ENCODE measurements at places on chromosomes 4 and X.

DNA sequence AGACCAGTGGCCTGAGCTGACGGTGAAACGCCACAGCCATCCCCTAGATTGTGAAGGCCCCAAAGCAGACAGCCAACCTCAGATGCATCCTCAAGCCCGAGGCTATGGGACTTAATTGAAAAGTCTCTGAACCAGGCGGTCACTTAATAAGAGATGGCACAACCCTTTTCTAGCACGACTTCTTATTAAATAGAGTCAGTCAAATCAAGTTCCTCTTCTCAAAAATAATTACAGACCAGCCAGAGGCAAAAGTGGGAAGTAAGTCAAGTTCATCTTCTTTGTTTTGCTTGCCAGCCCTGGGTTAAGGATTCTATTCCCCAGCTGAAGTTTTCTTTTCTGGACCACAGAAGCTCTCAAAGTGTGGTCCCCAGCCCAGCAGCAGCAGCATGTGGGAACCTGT is 9.7 kb upstream of the SH3KBP1 start:
- no peak for DNase-seq

- DNase-seq: no peak
Observed at GRCh38 chrX:14915596-14915995, 42.4 kb downstream of the MOSPD2 start.

DNA sequence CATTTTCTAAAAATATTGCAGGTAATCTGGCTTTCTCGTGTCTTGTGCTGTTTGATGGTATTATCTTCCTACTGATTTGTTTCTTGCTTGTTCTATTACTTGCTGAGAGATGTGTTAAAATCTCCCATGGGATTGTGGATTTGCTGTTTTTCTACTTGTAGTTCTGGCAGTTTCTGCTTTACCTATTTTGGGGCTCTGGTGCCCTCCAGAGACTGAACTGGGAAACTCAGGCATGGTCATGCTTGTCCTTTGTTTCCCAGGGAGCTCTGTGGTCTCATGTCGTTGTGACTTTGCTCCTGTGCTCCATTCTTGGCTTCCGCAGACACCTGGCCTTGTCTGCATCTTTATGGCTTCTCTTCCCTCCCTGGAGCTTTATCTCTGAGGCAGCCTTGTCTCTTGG is 39.5 kb downstream of the NSD2 start:
- DNase-seq: no peak

DNA sequence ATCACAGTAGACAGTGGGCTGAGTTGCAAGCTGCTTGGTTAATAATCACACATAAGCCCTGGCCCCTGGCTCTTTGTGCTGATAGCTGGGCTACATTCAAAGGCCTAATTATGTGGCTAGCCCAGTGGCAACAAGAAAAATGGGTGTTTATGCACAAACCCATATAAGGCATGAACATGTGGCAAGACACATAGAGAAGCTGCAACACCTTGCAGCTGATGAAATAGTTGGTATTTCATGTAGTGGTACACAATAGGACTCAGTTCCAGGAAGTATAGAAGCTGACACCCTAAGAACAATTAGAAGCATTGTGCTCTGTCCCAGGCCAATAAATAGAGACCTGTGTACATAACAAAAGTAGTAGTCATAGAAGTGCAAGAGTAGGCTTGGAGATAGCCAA is 14.6 kb upstream of the ZNF630 start:
- DNase-seq: no peak

DNA sequence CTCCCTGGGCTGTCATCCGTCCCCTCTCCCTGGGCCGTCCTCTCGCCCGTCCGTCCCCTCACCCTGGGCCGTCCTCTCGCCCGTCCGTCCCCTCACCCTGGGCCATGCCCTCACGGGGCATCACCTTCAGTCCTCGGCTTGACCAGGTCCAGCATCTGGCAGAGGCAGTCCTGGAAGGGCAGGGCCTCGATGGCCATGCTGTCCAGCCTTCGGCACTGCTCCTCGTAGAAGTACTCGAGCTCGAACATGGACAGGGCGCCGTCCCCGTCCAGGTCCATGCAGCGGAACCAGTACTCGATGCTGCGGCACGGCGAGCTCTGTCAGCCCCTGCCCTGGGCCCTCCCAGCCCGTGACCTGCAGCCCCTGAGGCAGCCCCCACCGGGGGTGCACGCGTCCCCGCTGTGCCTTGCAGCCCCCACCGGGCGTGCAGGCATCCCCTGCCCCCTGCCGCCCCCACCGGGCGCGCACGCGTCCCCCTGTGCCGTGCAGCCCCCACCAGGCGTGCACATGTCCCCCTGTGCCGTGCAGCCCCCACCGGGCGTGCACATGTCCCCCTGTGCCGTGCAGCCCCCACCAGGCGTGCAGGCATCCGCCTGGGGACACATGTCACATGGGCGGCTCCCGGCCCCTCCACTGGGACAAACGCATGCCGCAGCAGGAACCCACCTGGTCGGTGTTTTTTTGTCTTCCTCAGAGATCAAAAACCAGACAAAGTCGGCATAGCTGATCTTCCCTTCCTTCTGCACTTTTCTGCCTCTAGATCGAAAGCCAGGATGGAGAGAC is 22.2 kb upstream of the GTPBP6 start:
- no peak for DNase-seq

- no peak for DNase-seq
Observed at GRCh38 chr4:61293707-61294400, 93.7 kb downstream of the ADGRL3 start.

DNA sequence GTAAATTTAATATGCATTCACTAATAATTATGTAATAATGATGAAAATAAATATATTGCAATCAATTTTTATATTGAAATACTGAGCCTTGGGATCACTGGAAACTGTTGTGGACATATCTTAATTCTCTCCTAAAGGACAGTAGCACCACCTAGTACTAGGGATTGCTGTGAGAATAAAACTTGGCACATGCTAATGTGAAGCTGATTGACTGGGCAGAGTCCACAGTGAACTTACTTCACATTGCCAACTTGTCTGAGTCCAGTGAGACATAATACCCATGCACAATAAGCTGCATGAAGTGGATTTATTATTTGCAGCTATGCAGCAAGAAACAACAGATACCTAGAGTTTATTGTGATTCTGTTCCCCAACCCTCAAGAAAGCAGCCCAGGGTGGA is 131.1 kb downstream of the GABRG1 start:
- DNase-seq: no peak

- no peak for DNase-seq
Observed at GRCh38 chr4:46958742-46959488, 34.5 kb downstream of the GABRA4 start.

DNA sequence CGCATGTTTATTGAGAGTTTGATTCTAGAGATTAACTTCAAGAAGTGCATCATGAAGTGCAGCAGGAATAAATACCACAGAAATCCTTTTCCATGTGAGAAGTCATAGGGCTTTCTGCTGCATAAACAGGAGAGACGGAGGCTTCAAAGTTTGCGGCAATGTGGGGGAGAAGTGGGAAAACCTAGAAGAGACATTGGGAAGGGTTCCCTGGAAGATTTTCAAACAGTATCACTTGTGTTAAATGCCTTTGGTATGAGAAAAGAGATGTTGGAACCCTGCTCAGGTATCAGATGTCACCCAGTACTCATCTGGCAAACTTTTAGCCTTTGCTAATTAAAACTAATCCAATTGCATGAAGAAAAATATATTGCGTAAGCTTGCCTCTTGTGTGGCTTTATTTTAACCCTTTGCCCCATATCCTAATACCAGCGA is 15.4 kb downstream of the NHS start:
- DNase-seq: no peak

GRCh38 chr4:62806816-62807215 is 1602.4 kb downstream of the TECRL start:
- DNase-seq: no peak

GRCh38 chr4:62543002-62543401 is 1342.9 kb downstream of the ADGRL3 start:
- no peak for DNase-seq

DNA sequence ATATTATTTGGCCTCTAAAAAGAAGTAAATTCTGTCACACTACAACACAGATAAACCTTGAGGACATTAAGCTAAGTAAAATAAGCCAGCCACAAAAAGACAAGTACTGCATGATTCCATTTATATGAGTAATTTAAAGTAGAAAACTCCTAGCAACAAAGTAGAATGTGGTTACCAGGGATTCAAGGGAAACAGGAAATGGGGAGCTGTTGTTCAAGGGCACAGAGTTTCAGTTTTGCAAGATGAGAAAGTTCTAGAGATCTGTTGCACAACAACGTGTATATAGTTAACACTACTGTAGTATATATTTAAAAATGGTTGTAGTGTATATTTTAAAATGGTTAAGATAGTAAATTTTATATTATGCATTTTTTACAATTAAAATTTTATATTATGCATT is 25.4 kb downstream of the SEC31A start:
- DNase-seq: no peak

- DNase-seq: no peak
Observed at GRCh38 chr4:79626611-79627010, 218.6 kb upstream of the GK2 start.

DNA sequence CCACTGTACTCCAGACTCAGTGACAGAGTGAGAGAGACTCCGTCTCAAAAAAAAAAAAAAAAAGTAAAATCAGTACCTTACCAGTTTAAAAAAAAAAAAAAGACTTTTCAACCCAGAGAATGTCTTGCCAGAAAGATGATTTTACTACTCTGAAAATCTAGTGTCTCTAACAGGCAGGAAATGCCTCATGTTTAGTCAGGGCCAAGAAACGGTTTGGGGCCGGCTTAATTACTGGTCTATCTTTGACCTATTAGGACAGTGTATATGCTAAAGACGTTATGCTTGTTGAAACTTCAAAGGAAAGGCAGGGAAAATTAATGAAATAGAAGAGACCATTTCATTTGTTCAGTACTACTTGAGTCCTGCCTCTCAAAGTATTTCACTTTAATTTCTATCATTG is 9.9 kb downstream of the BEND4 start:
- no peak for DNase-seq

DNA sequence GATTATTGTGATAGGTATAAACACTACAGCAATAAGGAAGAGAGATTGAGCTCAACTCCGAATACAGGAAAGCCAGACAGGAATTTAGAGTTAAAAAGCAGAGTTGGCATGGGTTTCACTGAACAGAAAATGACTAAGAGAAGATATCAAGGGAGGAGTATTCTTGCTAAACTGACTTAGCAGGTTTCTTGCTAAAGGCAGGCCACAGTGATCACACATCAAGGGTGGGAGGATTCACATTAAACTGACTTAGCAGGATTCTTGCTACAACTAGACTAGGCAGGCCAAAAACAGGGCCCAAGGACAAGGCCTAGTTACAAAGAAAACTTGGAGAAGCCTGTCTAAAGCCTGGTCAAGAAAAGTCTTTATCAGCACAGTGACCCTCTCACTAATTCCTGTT is 195.1 kb downstream of the MAGEB5 start:
- no peak for DNase-seq
